ENCODE measurements at places on chromosomes 16 and 17.

- no peak for DNase-seq
These were observed 34.8 kb upstream of the CPHXL start for GRCh38 chr16:75761108-75761507.

- no peak for DNase-seq
These were observed 19.7 kb downstream of the CYB5B start for GRCh38 chr16:69443927-69444631.

- peak; percentile 55 for DNase-seq
These were observed 577 bp downstream of the GSPT1 start for GRCh38 chr16:11915114-11915643.

DNA sequence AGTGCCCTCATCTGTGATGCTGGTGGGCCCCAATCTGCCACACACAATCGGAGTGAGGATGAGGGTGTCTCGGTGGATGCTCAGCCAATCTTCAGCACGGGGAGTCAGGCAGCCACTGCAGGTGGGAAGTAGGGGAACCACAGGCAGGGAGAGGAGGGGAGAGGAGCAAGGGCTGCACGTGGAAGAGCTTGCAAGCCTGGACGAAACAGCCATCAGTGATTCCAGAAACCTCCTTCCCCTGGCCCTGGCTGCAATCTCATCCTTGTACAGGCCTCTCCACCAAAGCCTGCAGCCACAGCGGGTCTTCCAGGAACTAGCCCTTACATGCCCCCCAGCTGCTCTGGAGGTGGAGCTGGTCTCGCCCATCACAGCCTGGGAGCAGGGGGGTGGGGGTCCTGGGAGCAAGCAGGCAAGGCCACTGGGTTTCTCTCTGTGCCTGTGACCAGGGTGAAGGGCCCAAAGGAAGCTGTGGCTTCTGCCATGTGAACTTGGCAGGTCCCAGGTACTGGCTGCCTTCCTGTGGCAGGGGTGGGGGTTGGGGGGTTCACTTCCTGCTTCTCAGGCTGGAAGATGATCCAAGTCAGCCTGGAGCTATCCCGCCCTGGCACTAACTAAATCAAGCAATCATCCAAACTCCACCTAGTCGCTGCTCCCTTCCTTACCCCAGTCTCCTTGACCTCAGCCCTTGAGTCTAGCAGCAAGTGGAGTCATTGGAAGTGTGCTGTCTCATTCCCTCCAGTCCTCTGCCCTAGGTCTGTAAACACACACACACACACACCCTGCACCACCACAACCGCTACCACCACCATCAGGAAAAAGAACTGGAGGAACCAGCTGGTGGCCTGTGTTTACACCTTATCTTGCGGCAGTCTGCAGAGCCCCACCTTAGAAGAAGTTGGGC lies 29.4 kb upstream of the MLKL start:
- DNase-seq = no peak

DNA sequence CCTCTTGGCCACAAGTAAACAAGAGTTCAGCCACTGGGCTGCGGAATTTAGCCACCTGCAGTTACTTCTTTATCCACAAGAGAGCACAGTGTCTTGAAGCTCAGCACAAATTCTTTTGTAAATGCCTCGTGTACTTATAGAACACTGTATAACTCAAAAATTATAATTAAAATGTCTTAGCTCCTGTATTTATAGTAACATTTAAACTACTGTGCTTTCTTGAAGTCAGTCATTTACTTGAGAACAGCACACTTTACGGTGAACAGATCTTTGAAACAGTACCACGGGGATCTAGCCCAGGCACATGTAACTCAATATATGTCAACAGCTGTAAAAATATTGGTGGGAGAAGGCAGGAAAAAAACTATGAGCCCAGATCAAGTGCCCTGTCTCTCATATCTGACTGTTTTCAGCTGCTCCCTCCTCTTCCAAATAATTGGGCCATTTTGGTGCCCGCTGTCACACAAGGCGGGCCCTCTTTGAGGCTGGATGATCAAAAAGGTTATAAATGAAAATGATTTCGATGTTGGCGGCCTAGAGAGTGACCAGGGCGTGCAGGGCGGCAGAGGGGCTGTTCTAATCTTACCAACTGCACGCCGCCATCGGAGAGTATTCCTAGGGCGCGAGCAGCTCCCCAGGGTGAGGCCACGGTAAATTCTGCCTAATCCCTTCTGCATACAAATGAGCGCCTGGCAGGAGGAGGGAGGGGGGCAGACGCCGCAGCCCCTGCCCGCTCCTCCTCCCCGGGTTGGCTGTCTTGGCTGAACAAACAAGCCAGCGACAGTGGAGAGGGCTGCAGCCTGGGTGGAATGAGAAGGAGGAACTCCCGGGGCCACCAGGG lies 183.2 kb downstream of the C16orf78 start:
- DNase-seq = no peak

GRCh38 chr17:10276436-10276835 lies 78.0 kb upstream of the GAS7 start:
- DNase-seq = no peak

DNA sequence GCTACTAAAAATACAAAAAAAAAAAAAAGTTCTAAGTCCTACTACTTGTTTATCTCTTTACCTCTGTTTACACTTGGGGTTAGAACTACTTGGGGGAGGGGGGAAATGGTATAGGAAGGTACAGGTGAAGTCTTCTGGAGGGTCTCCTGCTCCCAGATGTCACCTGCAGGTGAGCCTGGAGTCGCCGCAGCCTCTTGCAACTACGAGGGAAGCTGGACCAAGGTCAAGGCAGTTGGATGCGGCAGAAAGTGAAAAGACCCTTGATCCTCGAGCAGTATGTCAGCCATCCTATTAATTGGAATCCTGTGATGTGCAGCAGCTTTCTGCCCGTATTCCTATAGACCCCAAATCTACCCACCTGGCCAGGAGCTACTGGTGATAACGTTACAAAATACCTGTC lies 33.0 kb downstream of the HAPSTR1 start:
- no peak for DNase-seq

GRCh38 chr16:9378876-9379275 lies 287.4 kb downstream of the HAPSTR1 start:
- DNase-seq = peak; percentile 43

DNA sequence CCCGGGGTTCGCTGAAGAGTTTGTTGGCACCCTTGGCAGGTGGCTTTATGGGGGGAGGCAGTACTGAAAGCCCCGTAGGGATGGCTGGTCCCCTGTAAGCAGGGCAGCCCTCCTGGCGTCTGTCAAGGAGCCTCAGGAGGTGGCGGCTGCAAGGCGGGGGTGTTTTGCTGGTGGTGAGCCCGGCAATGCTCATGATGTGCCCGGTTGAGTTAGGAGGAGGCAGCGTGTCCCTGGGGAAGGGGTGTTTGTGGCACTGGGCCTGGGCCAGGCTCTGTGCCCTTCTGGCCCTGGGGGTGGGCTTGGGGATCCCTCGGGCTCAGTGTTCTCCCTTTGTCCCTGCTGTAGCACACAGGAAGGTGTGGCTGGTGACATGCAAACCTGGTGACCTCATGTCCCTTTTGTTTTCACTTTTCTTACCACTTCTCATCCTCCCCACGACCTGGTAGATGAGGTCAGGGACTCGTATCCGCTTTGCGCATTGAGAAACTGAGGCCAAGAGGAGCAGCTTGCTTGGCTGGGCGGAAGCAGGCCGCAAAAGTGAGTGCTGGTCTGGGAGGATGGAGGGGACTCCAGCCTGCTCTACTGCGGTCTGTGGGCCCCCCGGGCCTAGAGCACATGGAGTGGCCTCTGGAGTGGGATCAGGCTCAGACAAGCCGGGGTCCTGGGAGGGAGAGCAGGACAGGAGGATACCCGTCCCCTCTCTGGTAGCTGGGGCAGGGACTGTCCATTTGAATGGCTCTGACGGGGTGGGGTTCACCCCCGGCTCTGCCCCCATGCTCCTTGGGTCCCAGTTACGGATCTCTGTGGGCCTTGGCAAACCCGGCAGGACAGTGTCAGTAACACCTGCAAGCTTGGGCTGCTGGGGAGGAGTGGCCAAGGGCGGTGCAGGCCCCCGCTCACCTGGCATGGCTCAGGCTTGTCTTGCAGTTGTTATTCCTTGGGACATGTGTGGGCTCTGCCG lies 2.2 kb downstream of the SNN start:
- DNase-seq = no peak

DNA sequence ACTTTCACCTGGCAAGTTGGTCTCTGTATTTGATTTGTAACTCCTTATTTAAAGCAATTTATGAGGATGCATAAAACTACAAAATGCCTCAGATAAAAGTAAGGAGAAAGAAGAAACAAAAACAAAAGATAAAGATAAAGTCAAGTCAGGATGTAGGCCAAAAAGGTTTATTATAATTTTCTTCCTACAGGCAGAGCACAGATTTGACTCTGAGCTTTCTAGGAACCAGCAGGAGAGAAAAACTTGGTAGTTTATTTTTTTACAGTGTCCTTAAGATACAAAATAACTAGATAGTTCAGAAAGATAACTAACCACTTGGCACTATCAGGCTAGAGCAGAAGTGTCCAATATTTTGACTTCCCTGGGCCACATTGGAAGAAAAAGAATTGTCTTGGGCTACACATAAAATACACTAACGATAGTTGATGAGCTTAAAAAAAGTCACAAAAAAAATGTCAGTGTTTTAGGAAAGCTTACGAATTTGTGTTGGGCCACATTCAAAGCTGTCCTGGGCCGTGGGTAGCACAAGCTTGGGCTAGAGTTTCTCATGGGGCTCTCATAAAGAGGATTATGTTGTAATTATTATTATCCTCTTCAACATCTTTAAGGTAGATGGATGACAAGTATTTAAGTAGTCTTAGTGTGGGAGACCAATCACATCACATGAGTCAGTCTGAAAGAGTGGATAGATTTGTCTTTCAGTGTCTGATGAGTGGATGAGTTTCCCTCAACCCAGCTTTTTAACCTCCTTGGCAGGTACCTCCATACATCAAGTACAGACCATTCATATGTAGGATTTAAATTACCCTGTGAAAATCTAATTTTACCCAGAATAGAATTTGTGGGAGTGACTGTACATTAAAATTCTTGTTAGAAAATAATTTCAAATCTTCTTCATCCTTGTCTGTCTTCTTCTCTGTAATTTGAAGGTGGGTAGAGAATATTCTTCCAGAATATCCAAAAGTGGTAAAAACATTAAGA lies 17.0 kb downstream of the PAFAH1B1 start:
- DNase-seq = no peak

DNA sequence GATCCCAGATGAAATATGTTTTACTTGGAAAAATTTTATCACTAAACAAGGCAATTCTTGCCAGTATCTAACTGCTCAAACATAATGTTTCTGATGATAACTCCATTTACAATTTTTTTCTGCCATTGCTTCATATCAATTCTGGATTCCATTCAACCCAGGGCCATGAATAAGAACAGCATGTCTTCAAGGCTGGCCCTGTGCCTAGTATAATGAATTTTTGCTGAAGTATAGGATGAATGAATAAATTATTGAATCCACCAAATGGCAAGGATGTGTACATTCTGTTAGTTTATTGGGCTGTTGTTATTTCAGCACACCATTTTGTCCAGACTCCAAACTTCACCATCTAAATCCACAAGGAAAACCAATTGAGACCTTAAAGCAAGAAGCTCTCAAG lies 414.7 kb downstream of the HS3ST3B1 start:
- DNase-seq = no peak

- DNase-seq = no peak
These were observed 96.2 kb downstream of the ASIC2 start for GRCh38 chr17:33196883-33197282.

- no peak for DNase-seq
These were observed 155.6 kb downstream of the SNX11 start for GRCh38 chr17:48262982-48263730.

DNA sequence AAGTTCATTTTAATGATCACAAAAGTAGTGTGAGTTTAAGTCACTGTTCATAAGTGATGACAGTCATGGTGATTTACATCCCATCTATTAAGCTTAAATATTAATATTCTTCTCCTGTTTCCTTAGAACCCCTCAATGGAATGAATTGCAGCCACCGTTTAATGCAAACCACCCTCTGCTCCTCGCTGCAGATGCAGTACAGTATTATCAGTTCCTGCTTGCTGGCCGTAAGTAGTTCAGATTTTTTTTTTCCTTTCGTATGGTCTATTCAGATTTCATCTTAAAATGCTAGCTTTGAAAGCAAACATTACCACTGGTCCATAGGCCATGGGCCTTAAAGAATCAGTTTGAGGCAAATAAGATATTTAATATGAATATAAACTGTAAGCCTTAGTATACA lies 359.0 kb upstream of the TBX2 start:
- no peak for DNase-seq

GRCh38 chr17:63278728-63279442 lies 167.2 kb downstream of the CYB561 start:
- DNase-seq = no peak

DNA sequence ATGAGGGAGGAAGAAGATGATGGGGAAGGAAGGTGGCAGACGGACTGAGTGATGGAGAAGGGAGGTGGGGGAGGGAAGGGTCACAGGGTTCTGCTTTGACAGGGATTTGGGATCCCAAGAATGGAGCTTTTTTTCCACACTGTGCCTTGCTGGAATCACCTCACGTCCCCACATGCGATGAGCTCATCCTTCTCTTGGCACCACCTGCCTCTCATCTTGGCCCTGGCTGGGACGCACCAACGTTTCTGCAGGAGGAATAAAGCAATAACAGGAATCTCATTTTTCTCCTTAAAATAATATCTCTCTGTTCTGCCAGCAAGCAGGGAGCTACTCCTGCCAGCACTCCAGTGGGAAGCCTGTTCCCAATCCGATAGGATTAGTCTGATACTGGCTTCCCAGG lies 47.8 kb downstream of the MEOX1 start:
- DNase-seq = no peak

DNA sequence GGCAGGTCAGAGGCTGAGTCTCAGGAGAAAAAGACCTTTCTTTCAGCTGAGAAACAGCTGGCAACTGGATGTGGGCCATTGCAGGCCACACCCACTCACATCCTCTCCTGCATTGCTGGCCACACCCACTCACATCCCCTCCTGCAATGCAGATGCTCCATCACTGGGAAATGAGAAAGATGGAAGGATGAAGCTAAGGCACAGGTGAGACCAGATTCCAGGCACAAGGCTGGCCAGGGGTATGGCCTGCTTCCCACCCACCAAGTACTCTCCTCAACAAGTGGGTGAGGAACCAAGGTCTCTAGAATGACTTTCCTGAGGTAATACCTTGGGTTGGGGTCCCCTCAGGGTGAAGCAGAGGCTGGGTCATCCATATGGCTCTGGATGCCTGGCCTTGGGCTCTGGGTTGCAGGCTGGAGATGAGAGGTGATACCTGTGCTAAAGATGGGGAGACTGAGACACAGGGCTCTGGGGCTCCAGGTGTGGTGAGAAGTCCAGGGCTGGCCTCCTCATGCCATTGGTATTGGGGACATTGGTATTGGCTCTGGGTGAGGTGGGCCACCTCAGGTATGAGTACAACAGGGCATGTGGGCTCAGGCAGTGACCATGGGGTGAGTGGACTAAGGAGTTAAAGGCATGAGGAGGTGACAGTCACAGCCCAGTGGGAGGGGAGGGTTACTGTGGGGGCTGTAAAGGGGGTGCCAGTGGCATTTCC lies 1726.8 kb downstream of the TP53TG3F start:
- DNase-seq = no peak

GRCh38 chr17:28055546-28056275 lies 13.2 kb downstream of the NLK start:
- DNase-seq = no peak

DNA sequence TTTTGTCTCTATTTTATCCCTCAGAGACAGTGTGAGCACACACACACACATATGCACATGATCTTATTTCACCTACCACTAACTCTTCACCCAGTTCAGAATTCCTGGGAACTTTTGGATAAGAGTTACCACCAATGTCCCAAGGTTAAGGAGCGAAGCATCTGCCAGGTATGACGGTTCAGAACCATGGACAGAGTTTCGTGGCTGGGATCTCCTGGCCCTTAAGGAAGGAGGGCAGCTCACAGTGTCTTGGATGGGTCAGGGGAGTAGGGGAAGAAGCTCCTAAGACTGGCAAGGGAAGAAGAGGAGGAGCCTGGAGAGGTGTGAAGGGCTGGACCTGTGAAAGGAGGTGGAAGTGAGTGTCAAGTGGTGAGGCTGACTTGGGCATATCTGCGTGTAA lies 23.0 kb upstream of the TMEM132E start:
- no peak for DNase-seq

All from NK-92 treated with Interleukin-12 subunit alpha and Interleukin-12 subunit beta, amount 100 ng/mL, for 24 hours (cell line).